Non-pigmented ciliary epithelial cell (primary cell): ENCODE measurements at places on chromosomes 5 and 9.

- DNase-seq = no peak
Measured at GRCh38 chr9:91972711-91973110, 22.7 kb upstream of the ROR2 start.

DNA sequence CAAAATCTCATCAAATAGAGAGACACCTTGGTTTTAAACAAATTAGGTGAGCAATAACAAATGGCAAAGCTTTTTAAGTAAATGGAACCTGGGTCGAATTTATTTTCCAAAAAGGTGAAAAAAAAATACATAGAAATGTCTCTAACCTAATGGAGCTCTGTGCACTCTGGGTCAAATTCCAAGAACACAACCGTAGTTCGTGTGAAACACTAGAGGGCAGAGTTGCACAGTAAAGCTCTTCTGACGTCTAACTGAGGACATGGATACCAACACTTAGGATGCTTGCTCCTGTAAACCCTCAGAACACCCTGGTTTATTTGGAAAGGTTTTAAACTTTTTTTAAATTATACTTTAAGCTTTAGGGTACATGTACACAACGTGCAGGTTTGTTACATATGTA, 18.9 kb downstream of the MARCHF11 start:
- peak; percentile 19 for DNase-seq

GRCh38 chr5:64800926-64801325, 32.2 kb downstream of the CWC27 start:
- no peak for DNase-seq

DNA sequence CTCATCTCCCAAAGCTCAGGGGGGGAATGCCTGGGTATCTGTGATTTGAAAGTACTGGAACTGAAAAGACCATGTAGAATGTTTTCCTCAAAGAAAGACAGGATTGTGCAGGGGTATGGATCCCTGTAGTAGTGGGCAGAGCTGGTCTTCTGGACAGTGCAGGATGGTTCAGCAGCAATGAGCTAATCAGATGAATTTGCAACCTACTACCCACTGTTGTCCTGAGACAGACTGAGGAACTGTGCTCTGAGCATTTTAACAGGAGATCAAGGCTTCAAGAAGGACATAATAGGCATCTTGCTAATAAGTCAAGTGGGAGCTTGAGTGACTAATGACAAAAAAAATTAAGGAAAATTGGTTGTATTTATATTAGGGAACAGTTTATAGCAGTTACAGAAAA, 61.7 kb downstream of the FYB1 start:
- DNase-seq = no peak

DNA sequence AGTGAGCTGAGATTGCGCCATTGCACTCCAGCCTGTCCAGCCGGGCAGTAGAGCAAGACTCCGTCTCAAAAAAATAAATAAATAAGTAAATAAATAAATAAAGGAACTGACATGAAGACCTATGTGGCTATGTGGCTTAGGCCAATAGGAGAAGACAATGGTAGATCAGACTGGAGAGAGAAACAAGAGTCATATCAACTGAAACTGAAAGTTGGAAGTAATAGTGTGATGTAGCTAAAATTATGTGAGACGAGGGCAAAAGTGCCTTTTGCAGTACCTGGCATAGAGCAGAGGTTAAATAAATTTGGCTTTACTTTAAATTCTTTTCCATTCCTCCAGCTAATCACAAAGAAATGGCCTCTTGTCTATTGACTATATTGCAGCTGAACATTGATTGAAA, 7.3 kb downstream of the FBP2 start:
- DNase-seq = no peak
